ENCODE measurements at places on chromosomes 1 and 21.
A peak's percentile ranks its signal among the peaks of the same experiment; 100 is the strongest.

- DNase-seq = no peak
These were observed 500.9 kb upstream of the PRMT6 start for GRCh38 chr1:106555571-106555970.

- no peak for DNase-seq
These were observed 46.1 kb downstream of the PUM1 start for GRCh38 chr1:31019401-31019800.

GRCh38 chr1:180435566-180435965 lies 66.8 kb downstream of the ACBD6 start:
- no peak for DNase-seq

GRCh38 chr21:25491267-25491666 lies 116.0 kb downstream of the MRPL39 start:
- no peak for DNase-seq

DNA sequence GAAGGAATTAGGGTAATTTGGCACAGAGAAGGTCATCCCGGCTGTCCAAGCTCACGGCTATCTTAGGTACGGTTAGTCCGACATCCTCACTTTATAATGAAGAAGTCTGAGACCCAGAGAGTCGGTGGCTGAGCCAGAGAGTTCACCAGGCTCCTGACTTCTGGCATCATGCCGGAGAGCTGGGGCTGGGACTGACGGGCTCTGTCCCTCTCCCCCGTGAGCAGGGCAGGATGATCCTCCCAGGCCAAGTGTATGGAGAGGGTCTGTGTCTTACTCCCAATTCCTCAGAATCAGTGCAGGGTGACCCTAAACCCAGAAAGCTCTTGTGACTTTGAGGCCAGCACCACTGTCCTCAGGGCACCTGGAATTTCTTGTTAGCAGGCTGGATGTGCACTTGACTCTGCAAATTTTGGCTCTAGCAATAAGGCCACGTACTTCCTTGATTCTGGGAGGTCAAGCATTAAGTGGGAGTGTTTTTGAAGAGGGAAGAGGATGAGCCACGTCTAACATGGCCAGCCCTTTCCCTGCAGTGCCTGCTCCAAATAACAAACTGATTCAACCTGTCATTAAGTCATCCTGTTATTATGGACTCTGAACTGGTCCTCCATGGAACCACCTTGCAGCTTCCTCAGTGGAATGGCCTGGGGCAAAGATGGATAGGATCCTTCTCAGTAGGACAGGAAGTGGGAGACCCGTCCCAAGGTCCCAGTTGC lies 20.8 kb upstream of the BTG2 start:
- no peak for DNase-seq

DNA sequence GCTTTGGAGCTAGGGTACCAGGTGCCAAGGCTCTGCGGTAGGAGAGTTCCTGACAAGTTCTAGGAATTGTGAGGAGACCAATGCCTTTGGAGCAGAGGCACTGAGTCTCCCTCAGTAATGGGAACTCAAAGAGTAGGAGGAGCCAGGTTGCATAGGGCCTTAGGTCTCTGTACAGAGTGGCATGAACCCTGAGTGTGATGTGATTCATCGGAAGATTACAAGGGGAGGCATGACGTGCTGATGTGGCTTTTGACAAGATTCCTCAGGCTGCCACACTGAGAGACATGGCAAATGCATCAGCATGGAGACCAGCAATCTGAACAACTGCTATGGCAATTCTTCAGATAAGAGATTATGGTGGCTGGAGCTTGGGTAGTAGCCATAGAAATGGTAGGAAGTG lies 94.6 kb upstream of the SLC44A3 start:
- no peak for DNase-seq

DNA sequence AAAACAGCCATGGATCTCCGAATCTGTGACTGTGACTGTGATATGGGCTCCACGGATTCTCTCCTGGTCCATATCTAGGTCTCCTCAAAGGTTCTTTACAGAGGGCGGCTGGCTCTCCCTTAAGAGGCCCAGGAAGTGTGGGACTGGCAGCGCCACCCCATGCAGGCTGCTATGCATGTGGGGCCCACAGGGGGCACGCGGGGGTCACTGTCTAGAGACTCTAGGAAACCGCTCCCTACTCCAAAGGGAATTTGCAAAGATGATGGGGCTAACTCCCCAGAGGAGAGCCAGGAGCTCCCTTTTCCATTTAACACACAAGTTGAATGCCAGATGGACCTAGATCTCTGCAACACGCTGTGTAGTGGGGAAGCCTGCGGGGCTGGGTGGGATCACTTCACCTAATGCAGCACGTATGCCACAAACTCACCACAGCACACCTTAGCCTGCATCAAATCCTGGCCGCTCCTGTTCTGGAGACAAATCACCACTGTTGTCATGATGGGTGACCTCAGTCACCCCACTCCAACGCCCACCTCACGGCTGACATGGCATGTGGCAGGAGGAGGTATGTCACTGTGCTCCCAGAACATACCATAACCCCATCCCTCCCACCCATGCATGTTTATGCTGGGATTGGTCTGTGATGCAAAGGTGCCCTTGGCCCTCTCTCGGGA lies 61.7 kb downstream of the SLC45A1 start:
- no peak for DNase-seq

GRCh38 chr1:231584117-231584516 lies 42.5 kb upstream of the DISC1 start:
- no peak for DNase-seq

DNA sequence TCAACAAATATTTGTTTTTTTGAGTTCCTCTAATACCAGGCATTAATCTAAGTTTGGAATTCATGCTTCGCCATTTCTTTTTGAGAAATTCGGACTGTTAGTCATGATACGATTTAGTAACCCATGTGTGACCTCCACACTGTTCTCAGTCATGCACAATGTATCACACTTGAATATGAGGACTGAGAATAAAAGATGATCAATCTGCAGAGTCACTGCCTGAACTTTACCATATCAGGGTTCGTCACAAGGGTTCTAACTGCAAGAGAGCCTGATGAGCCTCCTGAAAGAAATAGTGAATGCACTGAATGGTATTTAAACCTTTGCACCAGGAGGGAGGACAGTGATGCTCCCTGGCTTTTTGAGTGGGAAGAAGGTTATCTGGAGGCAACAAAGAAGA lies 10.9 kb upstream of the FASLG start:
- no peak for DNase-seq

- no peak for DNase-seq
These were observed 4.8 kb upstream of the SLC2A1 start for GRCh38 chr1:42963378-42964043.

- peak; percentile 26 for DNase-seq
These were observed 34.4 kb upstream of the SLC30A1 start for GRCh38 chr1:211613108-211613947.

DNA sequence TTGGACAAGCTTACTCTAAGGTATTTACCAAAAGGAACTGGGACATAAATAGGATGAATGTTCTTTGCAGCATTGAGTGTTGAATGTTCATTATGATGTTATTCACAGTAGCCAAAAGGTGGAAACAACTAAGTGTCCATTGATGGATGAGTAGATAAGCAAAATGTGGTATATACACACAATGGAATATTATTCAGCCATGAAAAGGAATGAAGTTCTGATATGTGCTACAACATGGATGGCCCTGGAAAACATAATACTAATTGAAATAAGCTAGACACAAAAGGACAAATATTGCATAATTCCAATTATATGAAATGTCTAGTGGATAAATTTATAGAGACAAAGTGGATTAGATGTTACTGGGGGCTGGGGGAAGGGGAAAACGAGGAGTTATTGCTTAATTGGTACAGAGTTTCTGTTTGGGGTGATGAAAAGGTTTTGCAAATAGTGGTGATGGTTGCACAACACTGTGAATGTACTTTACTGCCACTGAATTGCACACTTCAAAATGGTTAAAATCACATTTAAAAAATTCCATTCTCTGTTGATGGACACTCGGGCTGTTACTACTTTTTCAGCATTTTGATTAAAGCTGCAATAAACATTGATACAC lies 2.9 kb downstream of the MTARC1 start:
- no peak for DNase-seq

GRCh38 chr1:236365999-236366570 lies 28.0 kb upstream of the EDARADD start:
- no peak for DNase-seq
